ENCODE measurements at places on chromosomes 2 and 18.
A peak's percentile ranks its signal among the peaks of the same experiment; 100 is the strongest.

DNA sequence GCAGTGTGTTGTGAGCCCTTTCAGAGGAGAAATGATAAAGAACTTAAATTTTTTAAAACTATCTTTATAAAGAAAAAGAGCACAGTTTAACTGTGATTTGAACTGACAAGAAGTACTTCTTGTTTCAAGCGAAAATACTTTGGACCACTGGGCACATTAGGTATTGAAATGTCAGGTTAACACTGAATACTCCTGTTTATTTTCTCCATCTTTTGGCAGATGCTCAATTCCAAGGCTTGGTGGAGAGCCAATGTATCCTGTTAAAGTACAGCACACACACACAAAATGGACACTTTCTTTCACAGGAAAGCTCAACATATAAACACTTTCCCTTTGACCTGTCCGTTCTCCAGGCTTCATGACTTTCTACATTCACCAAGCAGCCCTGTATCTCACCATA lies 32.6 kb upstream of the SP3 start:
- no peak for DNase-seq

GRCh38 chr2:52861596-52861995 lies 906.0 kb upstream of the CHAC2 start:
- no peak for DNase-seq

- no peak for DNase-seq
Measured at GRCh38 chr2:101734505-101735165, 37.1 kb downstream of the MAP4K4 start.

DNA sequence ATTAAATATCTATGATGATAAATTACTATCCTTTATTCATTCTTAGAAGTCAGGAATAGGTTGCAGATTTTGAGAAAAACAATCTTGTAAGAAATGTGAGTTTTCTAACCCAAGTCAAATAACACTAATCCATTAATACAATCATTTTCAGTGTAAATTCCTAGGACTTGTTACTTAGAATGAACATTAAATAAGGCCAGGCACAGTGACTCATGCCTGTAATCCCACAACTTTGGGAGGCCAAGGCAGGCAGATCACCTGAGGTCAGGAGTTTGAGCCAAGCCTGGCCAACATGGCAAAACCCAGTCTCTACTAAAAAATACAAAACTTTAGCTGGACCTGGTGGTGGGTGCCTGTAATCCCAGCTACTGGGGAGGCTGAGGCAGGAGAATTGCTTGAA lies 45.8 kb upstream of the CDKL4 start:
- DNase-seq, result no peak

DNA sequence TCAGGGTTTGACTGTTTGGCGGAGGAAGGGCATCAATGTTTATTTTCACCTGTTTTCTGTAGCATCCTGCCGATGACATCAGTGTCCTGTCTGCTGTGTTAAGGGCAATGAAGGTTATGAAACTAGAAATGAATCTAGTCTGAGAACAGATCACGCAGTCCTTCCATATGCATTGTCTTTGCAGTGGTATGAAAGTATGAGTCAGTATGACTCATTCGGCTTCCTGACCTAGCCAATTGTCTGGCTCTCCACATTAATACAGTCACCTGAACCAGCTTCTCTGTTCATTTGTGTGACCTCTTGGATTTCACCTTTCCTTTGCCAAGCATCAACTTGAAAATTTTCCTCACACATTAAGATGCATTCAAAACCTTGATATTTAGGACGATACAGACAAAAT lies 353.8 kb downstream of the RND3 start:
- peak; percentile 21 for DNase-seq

GRCh38 chr2:59322870-59323269 lies 1081.7 kb upstream of the FANCL start:
- DNase-seq, result no peak

GRCh38 chr2:12688091-12688490 lies 28.6 kb upstream of the TRIB2 start:
- no peak for DNase-seq

DNA sequence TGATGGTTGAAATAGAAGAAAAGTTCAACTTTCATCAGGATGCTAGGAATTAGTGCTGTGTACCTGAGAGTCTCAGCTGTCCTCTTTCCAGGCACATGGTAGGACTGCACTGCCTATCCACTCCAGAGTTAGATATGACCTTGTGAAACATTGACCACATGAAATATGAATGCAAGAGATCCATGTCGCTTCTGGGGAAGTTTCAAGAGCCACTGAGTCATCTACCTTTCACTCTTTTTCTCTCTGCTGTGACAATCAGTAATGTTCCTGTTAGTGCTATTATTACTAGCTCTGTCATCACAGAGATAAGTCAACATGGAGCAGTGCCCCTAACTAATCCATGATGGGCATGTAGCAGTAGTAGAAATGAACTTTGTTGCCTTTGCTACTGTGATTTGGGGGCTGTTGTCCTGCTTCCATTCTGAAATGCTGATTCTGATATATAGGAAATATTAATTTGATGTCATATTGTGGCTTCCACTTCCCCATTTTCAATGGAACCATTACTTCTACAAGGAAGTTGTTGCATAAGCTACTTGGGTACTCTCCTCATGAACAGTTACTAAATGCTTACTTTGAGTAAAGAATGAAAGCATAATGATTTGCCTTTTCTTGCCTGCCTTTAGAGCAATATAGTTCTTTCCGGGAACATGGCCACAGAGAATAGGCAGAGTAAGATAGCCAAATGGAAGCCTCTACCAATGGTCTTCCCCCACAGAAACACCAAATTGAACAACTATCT lies 192.8 kb upstream of the ZNF521 start:
- no peak for DNase-seq

- no peak for DNase-seq
Measured at GRCh38 chr2:161135951-161136593, 24.2 kb upstream of the TANK start.

Measured in GM13976 (cell line).